ENCODE measurements at places on chromosomes 5 and 9. TPM values are rescaled to one million over a fixed set of nuclear protein-coding genes. Genes with fewer than 3 reads are reported as not detected.

GRCh38 chr9:14746626-14747025 is 24.1 kb upstream of the CER1 start:
- H3K4me1 ChIP-seq = peaks cover 16% of the 10 kb centered on the region
- DNase-seq = no peak
- H3K36me3 ChIP-seq = peaks cover 31% of the 10 kb centered on the region
- H3K4me3 ChIP-seq = peak overlapping the region; percentile 91
- peak overlapping the region; percentile 36 for H3K27ac ChIP-seq

PDLIM7 gene
- 241 TPM for total RNA-seq

SOWAHA gene
- total RNA-seq = 0.07 TPM

DNA sequence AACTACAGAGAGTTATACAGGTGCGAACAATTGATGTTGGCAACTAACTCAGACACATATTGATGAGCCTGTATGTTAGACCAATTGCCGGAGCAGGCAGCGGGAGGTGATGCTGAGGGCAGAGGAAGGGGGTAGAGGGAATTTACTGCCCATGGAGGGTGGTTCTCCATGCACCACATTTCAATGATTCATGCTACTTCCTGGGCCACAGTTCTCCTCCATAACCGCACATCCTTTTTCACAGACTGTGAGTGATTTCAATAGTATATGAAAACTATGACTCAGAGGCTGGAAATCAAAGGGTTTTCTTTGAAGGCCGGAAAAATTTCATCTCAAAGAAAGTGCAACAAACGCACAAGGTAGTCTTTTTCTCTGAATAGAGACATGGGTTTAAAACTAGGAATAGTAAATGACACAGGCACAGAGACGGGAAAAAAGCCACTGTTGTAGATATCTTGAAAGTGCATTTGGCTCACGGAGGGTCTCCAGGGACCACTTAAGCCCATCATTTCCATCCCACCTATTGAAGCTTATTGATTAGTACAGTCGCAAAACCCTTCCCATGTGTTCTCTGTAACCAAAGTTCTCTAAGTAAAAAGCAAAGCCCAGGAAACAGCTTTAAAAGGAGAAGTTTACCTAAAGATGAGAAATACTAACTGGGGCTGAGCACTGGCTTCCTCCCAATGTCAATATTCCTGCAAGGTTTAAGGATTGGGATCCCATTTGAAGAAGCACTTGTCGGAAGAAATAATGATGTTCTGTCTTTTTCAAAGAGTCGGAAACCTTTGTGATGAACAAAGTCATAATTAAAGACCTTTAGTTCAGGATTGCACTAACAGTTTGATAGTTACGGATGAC is 28.0 kb upstream of the ADAM19 start:
- no peak overlapping the region for H3K4me3 ChIP-seq
- no peaks in the 10 kb centered on the region for H3K27me3 ChIP-seq
- no peaks in the 10 kb centered on the region for H3K36me3 ChIP-seq
- DNase-seq = no peak

GRCh38 chr9:113823421-113823820 is 52.7 kb upstream of the ZNF618 start:
- no peak overlapping the region for H3K4me3 ChIP-seq
- peaks cover 9% of the 10 kb centered on the region for H3K27me3 ChIP-seq
- H3K4me1 ChIP-seq = no peaks in the 10 kb centered on the region
- H3K27ac ChIP-seq = no peak overlapping the region
- no peak for DNase-seq

CCDC180 gene
- total RNA-seq = 5.6 TPM

DNA sequence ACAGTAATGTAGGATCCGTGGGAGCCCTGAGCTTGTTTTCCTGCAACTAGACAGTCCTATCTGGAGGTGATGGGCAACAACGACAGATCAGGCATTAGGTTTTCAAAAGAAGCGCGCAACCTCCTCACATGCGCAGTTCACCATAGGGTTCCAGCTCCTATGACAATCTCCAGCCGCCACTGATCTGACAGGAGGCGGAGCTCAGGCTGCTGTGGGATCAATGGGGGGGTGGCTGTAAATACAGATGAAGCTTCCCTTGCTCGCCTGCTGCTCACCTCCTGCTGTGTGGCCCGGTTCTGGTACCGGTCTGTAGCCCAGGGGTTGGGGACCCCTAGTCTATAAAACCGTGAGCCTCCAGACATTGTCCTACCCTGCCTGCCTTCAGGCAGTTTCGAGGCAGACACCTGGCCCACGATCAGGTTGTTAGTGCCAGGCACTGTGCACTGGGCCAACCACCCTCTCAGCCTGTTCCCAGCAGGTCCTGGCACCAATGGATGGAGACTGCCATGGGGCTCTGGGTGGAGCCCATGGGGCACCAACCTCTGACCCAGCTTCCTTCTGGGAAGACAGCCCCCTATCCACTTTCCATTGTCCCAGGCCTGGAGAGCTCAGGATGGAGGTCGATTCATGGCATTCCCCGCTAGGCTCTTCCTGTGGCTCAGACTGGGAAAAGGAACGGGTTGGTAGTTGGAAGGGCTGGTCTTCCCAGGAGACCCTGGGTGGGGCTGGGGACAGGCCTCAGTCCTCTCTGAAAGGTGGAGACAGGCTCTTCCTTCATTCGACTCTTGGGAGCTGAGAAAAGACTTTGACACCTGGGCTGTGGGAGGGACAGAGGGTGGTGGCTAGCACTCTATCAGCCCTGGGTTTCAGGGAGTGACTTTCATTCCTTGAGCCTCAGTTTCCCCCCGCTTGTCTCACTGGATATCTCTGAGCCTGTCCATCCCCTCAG is 1.7 kb downstream of the ENDOG start:
- H3K4me3 ChIP-seq = peak overlapping the region; percentile 77
- H3K27ac ChIP-seq = no peak overlapping the region
- no peaks in the 10 kb centered on the region for H3K4me1 ChIP-seq
- DNase-seq = no peak
